Left renal pelvis (tissue), 4 donors: ENCODE measurements at places on chromosomes 1 and 21. TPM values are rescaled to one million over a fixed set of nuclear protein-coding genes. Genes with fewer than 3 reads are reported as not detected.

PROK1 gene
- polyA plus RNA-seq: not detected

DNA sequence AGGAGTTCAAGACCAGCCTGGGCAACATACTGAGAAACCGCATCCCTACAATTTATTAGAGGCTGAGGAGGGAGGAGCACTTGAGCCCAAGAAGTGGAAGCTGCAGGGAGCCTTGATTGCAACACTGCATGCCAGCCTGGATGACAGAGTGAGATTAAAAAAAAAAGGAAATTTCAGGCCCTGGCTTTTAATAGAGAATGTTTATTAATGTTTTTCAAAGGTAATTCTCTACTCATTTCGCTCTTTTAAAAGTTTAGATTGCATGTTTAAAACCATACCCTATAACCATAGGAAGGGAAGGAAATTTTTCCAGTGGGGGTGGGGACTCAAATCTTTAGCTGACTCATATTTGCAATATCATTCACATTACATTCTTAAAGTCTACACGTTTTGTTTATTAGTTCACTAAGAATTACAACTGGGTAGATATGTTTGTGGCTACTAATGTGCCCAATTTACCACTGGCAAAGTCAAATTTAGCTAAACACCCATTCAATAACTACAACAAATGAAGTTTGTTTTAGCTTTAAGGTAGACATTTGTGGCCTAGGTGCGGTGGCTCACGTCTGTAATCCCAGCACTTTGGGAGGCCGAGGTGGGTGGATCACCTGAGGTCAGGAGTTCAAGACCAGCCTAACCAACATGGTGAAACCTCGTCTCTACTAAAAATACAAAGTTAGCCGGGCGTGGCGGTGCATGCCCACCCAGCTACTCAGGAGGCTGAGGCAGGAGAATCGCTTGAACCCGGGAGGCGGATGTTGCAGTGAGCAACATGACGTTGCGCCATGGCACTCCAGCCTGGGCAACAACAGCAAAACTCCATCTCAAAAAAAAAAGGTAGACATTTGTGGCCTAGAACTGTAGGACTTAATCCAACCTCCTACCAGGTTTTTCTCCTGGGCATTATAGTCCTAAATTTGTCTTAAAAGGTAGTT, 5.0 kb downstream of the KDM5B start:
- no peak for DNase-seq

- no peak for DNase-seq
These were observed 20.6 kb upstream of the SH3D21 start for GRCh38 chr1:36285443-36286101.

DNA sequence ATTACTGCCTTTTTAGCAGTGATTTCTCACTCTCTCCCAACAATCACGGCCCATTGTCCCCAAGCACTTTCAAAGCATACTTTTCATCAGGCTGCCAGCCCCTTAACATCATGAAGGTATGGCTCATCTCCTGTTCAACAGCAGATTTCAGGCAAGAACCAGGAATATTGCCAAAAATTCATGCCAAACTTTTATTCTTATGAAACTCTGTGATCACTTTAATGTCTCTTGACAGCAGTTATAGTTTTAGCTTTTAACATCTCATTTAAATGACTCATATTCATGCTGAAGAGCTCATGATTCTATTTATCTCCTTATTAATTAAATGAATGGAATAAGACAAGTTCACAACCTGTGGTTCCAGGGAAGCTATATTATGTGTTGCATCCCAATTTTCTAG, 235.1 kb downstream of the GRIK1 start:
- no peak for DNase-seq

DNA sequence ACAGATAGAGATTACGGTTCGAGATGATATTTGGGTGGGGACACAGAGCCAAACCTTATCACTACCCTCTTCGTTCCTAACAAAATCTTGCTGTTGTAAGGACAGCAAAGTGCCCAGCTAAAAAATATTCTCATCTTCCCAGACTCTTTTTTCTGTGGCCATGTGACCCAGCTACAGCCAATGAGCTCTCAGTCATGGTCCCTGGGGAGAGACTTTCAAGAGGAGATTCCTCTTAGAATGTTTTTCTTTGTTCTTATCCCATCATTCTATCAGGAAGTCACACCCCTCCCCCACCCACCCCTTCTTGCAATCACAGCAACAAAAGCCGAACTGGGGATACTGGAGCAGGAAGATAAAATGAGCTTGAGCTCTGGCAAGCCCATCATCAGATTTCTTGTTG, 247.1 kb downstream of the CHRM3 start:
- DNase-seq: no peak
